Activated T-helper 2 cell treated with anti-CD3 and anti-CD28 coated beads, Interferon-gamma antibody, Interleukin-2, Interleukin-4, amounts not matched to agents 10 μg/mL and 5 μg/mL and 100 μg/mL, durations not matched to agents 14 hours and 24 hours and 36 hours (primary cell): ENCODE measurements at places on chromosomes 11 and 22. TPM values are rescaled to one million over a fixed set of nuclear protein-coding genes. Genes with fewer than 3 reads are reported as not detected.

GRCh38 chr11:69064394-69064957 lies 15.7 kb downstream of the TPCN2 start:
- no peak for DNase-seq

- no peak for DNase-seq
Observed at GRCh38 chr11:47508240-47508957, 44.5 kb downstream of the CELF1 start.

Gene ANGPTL5
- total RNA-seq = not detected in 2 replicates

Gene CSF2RB
- total RNA-seq = 4.6 and 4.9 TPM in 2 replicates

DNA sequence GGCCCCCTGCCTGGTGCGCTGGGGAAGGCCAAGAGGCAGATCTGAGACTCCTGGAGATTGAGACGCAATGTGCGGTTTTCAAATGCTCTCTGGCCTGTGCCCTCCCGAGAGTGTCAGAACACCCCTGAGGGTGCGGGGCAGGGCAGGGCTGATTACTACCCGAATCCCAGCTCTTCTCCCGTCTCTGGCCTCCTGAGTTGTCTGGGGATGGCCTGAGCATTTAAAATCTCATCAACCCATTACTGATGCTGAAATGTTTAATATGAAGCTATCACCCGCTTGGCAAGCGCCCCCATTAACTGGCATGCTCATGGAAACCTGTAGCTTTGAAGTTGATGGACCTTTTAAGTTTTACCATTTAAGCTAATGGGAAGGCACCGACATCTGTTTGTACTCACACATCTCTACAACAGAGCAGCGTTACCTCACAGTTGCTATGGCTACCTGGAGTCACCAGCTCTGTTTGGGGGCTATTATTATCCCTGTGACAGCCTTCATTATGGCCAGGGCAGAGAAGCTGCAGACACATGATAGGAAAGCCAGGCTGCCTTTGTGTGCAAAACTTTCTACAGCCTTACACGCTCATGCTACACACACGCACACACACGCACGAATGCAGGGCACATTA lies 3.6 kb upstream of the MB start:
- no peak for DNase-seq

DNA sequence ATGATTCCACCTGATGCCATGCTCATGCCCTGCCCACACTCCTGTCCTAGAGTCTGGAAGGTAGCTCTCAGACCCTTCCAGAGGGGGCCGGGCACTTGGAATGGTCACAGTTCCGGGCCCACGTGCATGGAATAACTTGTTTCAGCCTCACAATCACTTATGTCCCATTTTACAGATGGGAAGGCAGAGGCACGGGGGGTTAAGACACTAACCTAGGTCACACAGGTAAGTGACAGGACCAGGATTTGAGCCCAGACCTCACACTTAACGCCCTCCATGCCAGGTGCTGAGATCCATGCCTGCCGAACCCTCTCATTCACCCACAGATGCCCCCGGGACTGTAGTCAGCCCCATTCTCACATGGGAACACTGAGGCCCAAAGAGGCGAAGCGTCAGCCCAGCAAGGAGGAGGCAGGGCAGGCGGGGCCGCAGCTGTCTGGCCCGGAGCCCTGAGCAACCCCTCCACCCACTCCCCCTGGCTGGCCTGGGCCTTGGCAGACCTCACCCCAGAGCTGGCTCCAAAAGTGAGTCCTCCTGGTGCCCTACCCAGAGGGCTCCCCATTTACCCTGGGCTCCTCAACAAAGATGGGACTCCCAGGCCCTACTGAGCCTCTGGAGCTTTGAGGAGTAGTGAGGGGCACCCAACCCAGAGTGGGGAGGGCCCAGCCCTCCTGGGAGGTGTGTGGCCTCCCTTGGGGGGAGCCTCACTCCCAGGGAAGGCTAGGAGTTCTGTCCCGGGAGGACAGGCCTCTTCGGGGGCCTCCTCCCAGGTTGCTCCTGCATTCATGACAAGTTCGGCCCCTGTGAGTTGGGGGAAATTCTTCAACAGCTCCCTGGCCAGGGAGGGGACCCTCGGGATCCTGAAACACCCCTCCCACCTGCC lies 2.4 kb upstream of the ALDH3B1 start:
- DNase-seq = no peak

Gene CCND1
- total RNA-seq = 1.2 and 2.1 TPM in 2 replicates

Gene SLC22A12
- total RNA-seq = not detected in 2 replicates

- no peak for DNase-seq
Observed at GRCh38 chr11:71154261-71154805, 98.0 kb downstream of the SHANK2 start.

- no peak for DNase-seq
Observed at GRCh38 chr11:78943841-78944240, 369.2 kb upstream of the NARS2 start.

DNA sequence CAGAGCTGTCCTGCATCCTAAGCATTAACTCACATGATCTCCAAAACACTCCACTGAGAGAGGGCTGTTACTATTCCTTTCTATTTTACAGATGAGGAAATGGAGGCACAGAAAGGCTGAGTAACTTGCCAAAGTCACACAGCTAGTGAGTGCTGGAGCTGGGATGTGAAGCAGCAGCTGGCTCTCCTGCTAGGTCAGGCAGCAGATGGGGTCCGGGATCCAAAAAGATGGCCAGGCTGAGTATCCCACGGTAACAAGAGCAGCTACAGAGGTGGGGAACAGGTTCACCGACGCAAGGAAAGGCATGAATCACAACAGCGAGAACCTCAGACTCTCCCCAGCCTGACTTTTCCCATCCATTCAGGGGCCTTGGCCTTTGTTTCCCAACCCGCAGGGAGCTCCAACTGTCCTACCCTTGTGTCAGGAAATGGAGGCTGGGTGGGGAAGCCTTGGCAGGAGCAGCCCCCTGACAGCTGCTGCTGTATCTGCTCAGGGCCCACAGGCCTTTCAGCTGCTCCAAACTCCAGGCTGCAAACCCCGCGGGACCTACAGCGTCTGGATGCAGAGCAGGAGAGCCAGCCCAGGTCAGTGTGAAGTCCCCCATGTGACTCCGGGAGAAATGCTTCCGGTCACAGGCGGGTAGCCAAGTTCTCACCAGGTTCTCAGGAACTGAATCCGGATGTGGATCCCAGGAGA lies 29.5 kb downstream of the DKK3 start:
- DNase-seq = no peak

- DNase-seq = no peak
Observed at GRCh38 chr11:30424321-30424720, 101.4 kb downstream of the ARL14EP start.

GRCh38 chr11:66845876-66846212 lies 2.6 kb downstream of the RCE1 start:
- DNase-seq = no peak

GRCh38 chr11:12234221-12234620 lies 123.8 kb downstream of the MICAL2 start:
- no peak for DNase-seq

Gene USP2
- 1.0 and 1.1 TPM in 2 replicates for total RNA-seq
